ENCODE measurements at places on chromosomes 4 and X. TPM values are rescaled to one million over a fixed set of nuclear protein-coding genes. Genes with fewer than 3 reads are reported as not detected.

- DNase-seq, result peak; percentile 32
These were observed 593 bp downstream of the NPY1R start for GRCh38 chr4:163331629-163332376.

DNA sequence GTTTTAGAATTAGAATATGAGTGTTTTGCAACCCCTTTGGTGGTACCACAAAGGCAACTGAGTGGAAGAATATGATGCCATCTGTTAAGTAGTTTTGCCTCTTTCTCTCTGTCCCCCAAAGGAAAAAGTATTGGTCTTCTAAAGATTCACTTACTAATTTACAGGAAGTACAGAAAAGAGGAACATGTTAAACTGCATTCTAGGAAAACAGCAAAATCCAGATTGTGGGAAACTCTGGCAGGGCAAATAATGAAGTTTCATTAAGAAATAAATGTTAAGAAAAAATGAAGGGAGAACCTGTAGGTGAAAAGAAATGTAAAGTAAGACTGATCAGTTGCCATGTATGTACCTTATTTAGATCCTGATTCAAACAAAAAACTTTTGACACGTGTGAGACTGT lies 39.3 kb downstream of the NSUN7 start:
- DNase-seq, result no peak

DNA sequence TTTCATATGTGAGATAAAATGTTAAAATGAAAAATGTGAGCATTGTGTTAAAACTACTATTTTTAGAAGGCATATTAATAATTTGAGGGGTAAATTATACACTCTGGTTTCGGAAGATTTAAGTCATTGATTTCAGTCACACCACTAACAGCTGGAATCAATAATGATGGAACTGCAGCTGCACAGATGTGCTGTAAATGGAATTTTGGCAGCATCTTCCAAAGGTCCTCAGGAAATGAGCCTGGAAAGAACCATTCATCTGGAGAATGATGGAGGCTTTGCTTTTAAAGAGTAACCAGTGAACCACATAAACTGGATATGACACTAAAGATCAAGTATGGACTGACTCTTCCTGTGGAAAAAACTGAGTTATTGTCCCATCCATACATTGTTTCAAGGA lies 759.0 kb upstream of the EPHA5 start:
- no peak for DNase-seq

- DNase-seq, result no peak
These were observed 179.2 kb upstream of the PCDH18 start for GRCh38 chr4:137711502-137711901.

GRCh38 chr4:156931267-156931666 lies 40.3 kb downstream of the PDGFC start:
- peak; percentile 96 for DNase-seq

SYN1 gene
- 0.17 TPM for total RNA-seq

HERC5 gene
- total RNA-seq, result 3.3 TPM

All from fibroblast of lung (primary cell).